ENCODE measurements at places on chromosomes 2 and 18. TPM values are rescaled to one million over a fixed set of nuclear protein-coding genes. Genes with fewer than 3 reads are reported as not detected.

The CD8B gene
- total RNA-seq, result 0.35 TPM

The LYG2 gene
- not detected for total RNA-seq

The M1AP gene
- total RNA-seq, result 4.8 TPM

The NPHP1 gene
- total RNA-seq, result 3.3 TPM

The PROKR1 gene
- total RNA-seq, result 3.9 TPM

The TSPYL6 gene
- total RNA-seq, result not detected

The CYP27A1 gene
- total RNA-seq, result 5.4 TPM

The FBXO48 gene
- total RNA-seq, result 1.1 TPM

GRCh38 chr18:48453330-48454066, 44.3 kb upstream of the ZBTB7C start:
- H3K27me3 ChIP-seq, result no peaks in the 10 kb centered on the region
- no peaks in the 10 kb centered on the region for H3K36me3 ChIP-seq
- no peak for DNase-seq
- H3K4me1 ChIP-seq, result no peaks in the 10 kb centered on the region

DNA sequence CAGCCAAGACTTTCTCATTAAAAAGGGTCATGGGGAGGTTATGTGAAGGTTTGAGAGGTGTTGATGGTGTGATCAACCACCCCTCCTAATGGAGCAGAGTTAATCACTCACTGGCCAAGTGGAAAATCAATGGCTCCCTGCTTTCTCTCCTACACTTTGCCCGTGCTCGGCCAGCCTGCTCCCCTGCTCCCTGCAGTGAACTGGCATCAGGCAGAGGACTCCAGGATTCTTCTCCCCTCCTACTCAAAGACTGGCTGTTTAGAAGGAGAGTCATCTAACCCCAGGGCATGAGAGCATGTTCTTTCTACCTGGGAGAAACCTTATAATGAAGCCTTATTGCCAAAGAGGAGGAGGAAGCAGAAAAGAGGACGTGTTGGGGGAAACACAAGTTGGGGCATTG, 74.9 kb downstream of the SGPP2 start:
- no peak overlapping the region for H3K4me3 ChIP-seq
- no peaks in the 10 kb centered on the region for H3K27me3 ChIP-seq
- H3K27ac ChIP-seq, result no peak overlapping the region

DNA sequence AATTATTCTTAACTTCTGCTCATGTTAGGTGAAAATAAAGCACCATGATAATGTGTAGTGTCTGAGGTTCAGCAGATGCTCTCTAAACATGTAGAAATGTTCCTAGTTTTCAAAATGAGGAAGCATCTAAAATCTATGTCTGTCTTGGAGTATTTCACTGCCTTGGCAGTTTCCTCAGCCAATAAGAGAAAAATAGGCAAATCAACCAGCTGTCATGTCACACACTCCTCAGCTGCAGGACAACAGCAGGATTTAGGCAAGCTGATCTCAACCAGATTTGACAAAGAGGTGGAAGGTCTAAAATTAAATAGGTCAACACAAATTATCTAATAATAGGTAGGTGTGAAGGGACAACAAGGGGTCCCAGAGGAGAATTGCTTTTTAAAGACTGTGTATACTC, 164.1 kb upstream of the BOD1L2 start:
- DNase-seq, result no peak
- H3K36me3 ChIP-seq, result no peaks in the 10 kb centered on the region
- H3K27ac ChIP-seq, result no peak overlapping the region
- H3K27me3 ChIP-seq, result no peaks in the 10 kb centered on the region

DNA sequence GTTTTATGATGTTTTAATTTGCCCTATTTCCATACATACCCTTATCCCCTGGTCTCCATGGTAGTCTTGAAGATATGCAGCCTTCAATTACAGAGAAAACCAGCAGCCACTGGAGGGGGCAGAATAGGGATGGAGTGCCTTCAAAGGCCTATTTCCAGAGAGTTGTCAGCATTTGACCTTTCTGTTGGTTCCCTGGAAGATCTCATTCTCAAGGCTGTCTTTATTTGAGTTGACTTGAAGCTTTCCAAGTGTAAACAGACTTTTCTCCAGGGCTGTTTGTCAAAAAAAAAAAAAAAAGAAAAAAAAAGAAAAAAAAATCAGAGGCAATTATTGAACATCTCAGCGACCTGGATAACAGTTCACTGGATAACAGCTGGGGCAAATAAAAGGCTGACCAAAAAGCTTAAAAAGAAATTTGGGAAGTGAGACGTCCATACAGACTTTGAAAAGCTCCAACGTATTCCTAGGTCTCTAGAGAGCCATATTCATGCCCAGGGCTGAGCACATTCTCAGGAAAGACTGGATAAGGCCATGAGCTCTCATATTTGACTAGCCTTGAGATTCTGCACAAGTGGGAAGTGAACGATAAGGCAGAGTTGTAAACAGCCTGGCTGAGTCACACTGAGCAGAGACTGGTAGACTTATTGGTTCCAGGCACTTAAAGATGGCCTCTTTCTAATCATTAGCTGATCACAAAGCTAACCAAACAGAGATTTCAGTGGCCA, 126.6 kb downstream of the VAPA start:
- H3K36me3 ChIP-seq, result no peaks in the 10 kb centered on the region
- H3K27me3 ChIP-seq, result no peaks in the 10 kb centered on the region
- no peak overlapping the region for H3K4me3 ChIP-seq
- H3K4me1 ChIP-seq, result no peaks in the 10 kb centered on the region

GRCh38 chr2:207185372-207185771, 19.6 kb upstream of the KLF7 start:
- H3K36me3 ChIP-seq, result no peaks in the 10 kb centered on the region
- no peak for DNase-seq
- H3K27me3 ChIP-seq, result no peaks in the 10 kb centered on the region
- no peak overlapping the region for H3K27ac ChIP-seq
- no peaks in the 10 kb centered on the region for H3K4me1 ChIP-seq

- no peaks in the 10 kb centered on the region for H3K4me1 ChIP-seq
- no peaks in the 10 kb centered on the region for H3K27me3 ChIP-seq
- DNase-seq, result no peak
- H3K36me3 ChIP-seq, result no peaks in the 10 kb centered on the region
Observed at GRCh38 chr18:27728659-27729058, 448.3 kb downstream of the CDH2 start.

DNA sequence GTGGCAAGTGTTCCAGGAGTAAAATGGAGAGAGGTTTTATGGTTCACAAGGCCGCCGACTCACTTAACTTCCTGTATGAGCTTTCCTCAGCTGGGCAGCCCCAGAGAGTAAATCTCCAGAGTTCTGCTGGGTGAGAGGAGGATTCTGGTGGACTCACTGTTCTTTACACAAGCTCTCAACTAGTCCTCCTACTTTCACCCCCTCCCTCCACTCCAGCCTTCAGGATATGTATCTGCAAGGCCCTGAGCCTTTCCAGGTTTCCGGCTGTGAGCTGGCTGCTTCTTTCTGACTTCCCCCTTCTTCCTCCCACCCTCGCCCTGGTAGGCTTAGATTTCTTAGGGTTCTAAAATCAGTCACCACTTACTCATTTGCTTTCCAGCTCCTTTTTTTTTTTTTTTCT, 34.0 kb downstream of the EML6 start:
- no peak for DNase-seq
- peaks cover 4% of the 10 kb centered on the region for H3K4me1 ChIP-seq
- no peaks in the 10 kb centered on the region for H3K36me3 ChIP-seq
- H3K27ac ChIP-seq, result no peak overlapping the region

- H3K4me3 ChIP-seq, result no peak overlapping the region
- DNase-seq, result no peak
- no peaks in the 10 kb centered on the region for H3K27me3 ChIP-seq
- H3K4me1 ChIP-seq, result no peaks in the 10 kb centered on the region
Observed at GRCh38 chr2:172749388-172749787, 13.7 kb downstream of the RAPGEF4 start.

DNA sequence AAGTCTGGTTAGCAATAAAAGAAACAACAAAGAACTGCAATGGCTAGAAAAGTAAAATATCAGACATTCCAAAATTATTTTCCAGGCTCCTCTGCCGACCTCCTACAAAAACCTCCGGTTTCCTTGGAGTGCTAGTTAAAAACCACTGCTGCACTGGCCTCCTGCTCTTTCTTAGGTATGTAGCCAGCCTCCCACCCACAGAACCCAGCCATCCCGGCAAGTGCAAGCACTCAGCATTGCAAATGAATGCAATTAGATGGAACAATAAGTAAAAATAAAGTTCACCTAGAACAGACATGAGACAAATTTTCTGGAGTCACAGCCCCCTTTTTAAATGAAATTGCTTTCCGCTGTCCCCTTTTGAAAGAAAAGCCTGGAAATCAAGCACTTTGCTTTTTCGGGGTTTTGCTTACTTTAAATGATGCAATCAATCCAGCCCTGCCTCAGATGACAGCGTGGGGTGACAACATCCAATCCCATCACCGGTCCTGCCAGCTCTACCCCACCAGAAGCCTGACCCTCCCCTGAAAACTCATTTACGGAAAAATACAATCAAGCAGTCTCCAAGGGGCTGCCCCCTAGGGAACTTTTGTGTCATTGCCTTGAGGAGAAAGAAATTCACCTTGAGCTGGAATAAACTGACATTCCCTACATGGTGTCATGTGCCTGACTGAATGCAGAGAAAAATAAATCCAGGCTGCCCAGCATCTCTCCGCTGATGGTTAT, 199.8 kb downstream of the EPHA4 start:
- no peak overlapping the region for H3K27ac ChIP-seq
- no peaks in the 10 kb centered on the region for H3K36me3 ChIP-seq
- H3K4me1 ChIP-seq, result peaks cover 12% of the 10 kb centered on the region
- H3K27me3 ChIP-seq, result no peaks in the 10 kb centered on the region
- DNase-seq, result peak; percentile 9

GRCh38 chr2:29401994-29402393, 286.8 kb downstream of the CLIP4 start:
- no peak overlapping the region for H3K4me3 ChIP-seq
- H3K36me3 ChIP-seq, result no peaks in the 10 kb centered on the region
- no peaks in the 10 kb centered on the region for H3K27me3 ChIP-seq
- no peak for DNase-seq

DNA sequence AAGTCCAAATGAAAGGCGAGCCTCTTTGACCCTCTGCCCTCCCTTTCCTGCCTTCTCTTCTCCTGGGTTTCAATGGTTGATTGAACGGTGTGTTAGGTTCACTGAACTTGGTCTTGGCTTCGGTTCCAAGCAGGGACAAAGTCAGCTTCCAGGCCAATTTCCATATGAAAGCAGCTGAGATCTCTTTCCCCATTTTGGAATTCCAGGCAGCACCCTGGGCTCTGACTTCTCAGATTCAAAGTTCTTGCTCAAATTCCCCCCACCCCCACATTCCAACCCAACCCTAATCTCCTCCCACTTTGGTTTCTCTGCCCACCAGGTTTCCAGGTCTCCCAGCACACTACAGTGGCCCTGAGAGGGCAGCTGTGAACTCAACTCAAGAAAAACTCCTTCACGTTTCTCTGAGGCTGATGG, 231.0 kb downstream of the INSIG2 start:
- H3K27ac ChIP-seq, result peak overlapping the region; percentile 79
- H3K4me1 ChIP-seq, result peaks cover 35% of the 10 kb centered on the region
- no peaks in the 10 kb centered on the region for H3K36me3 ChIP-seq

- H3K27me3 ChIP-seq, result no peaks in the 10 kb centered on the region
- H3K4me1 ChIP-seq, result no peaks in the 10 kb centered on the region
- H3K36me3 ChIP-seq, result peaks cover 4% of the 10 kb centered on the region
- no peak for DNase-seq
- H3K4me3 ChIP-seq, result no peak overlapping the region
Observed at GRCh38 chr2:25757906-25758305, 84.5 kb upstream of the DTNB start.

DNA sequence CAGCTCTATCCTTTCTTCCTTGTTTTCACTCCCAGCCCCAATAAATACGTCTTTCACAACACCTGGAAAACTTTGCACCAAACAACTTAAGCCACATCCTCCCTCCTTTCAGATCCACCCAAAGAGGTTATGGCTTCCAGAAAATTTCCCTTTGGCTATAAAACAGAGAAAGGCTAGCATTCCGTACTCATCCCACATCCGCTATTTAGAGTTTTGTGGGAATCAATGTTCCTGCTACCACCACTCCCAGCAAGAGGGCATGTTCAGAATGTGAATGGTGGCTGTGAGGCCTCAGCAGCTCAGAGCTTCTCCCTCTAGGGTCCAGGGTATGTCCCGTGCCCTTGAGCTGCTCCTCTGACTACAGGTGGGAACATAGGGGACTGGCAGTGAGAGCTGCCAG, 214.6 kb downstream of the NCK2 start:
- no peaks in the 10 kb centered on the region for H3K36me3 ChIP-seq
- H3K4me3 ChIP-seq, result no peak overlapping the region
- no peaks in the 10 kb centered on the region for H3K27me3 ChIP-seq
- no peak overlapping the region for H3K27ac ChIP-seq

- H3K27ac ChIP-seq, result peak overlapping the region; percentile 82
- peaks cover 57% of the 10 kb centered on the region for H3K4me1 ChIP-seq
- peak overlapping the region; percentile 75 for H3K4me3 ChIP-seq
- no peaks in the 10 kb centered on the region for H3K27me3 ChIP-seq
Observed at GRCh38 chr2:230865307-230865765, 594 bp downstream of the ITM2C start.

- no peaks in the 10 kb centered on the region for H3K27me3 ChIP-seq
- no peaks in the 10 kb centered on the region for H3K4me1 ChIP-seq
- no peak overlapping the region for H3K4me3 ChIP-seq
- no peak overlapping the region for H3K27ac ChIP-seq
- H3K36me3 ChIP-seq, result no peaks in the 10 kb centered on the region
Observed at GRCh38 chr2:207180741-207181140, 15.0 kb upstream of the KLF7 start.

DNA sequence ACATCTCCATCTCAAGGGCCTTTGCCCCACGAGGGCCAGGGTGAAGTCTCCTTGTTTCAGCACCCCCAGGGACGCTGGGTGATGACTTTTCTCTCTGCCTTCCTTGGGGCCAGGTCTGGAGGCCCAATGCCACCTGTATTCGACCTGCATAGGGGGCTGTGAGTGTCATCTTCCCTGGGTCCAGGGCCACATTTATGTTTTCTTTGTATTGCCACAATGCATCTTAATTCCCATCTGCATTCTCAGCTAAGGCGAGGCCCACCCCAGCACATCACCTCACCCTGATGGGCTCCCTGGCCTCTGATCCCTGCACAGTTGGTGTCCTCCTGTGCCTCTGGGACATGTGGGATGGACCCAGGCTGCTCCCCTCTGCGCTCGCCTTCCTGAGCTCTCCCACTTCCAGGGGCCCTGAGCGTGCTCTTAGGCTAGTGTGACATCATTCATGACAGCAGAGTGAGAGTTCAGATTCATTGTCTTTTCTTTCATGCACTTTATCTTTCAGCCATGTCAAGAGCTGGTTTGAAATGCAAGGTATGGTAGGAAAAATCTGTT, 122.0 kb upstream of the COPS8 start:
- no peaks in the 10 kb centered on the region for H3K36me3 ChIP-seq
- H3K27me3 ChIP-seq, result no peaks in the 10 kb centered on the region
- DNase-seq, result no peak
- peaks cover 3% of the 10 kb centered on the region for H3K4me1 ChIP-seq
- H3K27ac ChIP-seq, result no peak overlapping the region

DNA sequence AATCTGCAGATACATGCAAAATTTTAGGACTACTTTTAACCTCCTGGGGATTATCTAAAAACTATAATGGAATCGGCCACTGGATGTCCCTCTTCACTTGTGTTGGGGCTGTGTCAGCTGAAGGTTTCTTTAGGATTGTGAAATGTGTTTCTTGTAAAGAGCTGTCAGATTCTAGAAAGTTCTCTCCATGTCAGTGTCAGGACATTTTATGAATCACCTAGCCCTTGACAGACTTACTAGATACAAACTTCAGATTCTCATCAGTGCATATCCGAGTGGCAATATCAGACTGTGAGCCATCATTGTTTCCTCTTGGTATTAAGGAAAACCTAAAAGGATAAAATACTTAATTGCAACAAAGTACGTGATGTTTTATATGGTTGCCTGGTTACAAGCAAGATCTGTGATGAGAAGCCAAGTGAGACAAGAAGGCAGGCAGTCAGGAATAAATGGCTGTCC, 107.3 kb downstream of the CPS1 start:
- H3K27me3 ChIP-seq, result no peaks in the 10 kb centered on the region
- H3K36me3 ChIP-seq, result no peaks in the 10 kb centered on the region
- no peaks in the 10 kb centered on the region for H3K4me1 ChIP-seq
- H3K27ac ChIP-seq, result no peak overlapping the region
- no peak overlapping the region for H3K4me3 ChIP-seq

Measured in H1 (cell line).